Endodermal cell (in vitro differentiated cells): ENCODE measurements at places on chromosomes 6 and 20. TPM values are rescaled to one million over a fixed set of nuclear protein-coding genes. Genes with fewer than 3 reads are reported as not detected.

SLC25A27 gene
- 17.0 to 18.1 TPM (median 18.1 TPM) in 3 replicates for total RNA-seq

NUS1 gene
- 65.1 and 66.0 TPM in 2 replicates for total RNA-seq

TRIM10 gene
- not detected in 3 replicates for total RNA-seq

DNA sequence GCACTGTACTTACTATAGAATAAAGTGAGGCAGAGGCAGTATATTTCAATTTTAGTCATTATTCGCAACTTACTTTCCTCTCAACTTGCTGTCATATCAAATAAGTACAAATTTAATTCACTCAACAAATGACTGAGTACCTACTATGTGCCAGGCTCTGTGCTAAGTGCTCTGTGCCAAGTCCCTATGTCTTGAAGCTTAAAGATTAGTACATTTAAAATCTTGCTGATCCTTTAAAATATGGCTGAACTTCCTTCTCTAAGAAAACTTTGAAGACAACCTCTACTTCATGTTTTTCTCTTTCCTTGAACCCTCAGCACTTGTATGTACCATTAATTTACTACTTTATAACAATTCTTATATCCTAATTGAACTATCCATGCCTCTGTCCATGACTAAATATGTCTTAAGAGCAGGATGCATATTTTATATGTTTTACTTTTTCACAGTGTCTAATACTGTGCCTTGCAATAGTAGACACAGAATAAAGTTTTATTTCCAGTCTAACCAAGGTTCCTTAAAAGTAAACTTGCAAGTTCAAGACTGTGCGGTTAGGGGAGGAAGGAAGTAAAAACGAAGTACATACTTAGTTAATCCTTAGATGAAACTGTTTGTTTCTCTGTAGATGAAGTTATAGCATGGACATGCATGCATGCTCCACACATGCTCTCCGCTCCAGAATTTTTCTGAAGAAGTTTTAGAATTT is 10.0 kb upstream of the LATS1 start:
- DNase-seq = no peak

- DNase-seq = no peak
Measured at GRCh38 chr20:8386991-8387390, 254.9 kb downstream of the PLCB1 start.

DNA sequence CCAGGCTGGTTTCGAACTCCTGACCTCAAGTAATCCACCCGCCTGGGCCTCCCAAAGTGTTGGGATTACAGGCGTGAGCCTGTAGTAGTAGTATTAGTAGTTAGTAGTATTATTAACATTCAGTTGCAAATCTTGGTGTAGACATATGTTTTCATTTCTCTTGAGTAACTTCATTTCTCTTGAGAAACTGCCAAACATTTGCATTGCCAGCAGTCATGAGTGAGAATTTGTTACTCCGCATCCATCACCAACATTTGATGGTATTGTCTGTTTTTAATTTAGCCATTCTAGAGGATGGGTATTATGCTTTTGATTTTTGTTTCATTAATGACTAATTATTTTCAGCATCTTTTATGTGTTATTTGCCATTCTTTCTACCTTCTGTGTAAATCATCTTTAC is 1.5 kb upstream of the ERVFRD-1 start:
- no peak for DNase-seq
